Stomach (tissue), 19 donors: ENCODE measurements at places on chromosomes 1 and 21. TPM values are rescaled to one million over a fixed set of nuclear protein-coding genes. Genes with fewer than 3 reads are reported as not detected.

DNA sequence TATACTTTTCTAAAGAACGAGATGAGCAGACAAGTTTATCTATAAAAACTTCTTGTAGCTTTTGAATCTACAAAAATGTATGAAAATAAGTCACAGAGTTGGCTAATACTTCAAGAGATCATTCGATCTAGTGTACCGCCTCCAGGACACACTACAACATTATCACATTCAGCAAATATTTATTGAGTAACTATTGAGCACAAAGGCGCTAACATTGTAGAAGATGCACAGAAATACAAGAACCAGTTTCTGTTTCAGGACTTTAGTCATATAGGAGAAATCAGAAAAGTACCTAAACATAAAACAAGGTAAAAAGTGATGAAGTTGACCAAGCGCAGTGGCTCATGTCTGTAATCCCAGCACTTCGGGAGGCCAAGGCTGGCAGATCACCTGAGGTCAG, 20.6 kb downstream of the WASF2 start:
- no peak for DNase-seq

The MAN1C1 gene
- 8.5 TPM for total RNA-seq

DNA sequence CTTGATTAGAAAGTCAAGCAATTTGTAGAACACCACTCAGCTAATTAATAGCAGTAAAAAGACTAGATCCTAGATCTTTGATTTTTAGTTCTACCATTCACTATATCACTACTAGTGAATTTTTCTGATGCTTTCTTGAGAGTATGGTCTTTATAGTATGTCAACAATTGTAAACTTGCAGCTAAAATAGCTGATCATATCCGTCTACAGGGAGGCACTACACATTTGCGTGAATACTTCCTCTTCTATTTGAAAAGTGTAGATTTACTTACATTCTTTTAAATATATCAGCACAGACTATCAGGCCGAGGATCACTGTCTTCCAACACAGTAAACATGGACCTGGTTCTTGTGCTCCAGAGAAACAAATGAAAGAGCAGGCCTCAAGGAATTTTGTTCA, 18.6 kb upstream of the PTPRC start:
- DNase-seq: no peak

GRCh38 chr1:204357551-204358490, 1.9 kb downstream of the PLEKHA6 start:
- peak; percentile 36 for DNase-seq

DNA sequence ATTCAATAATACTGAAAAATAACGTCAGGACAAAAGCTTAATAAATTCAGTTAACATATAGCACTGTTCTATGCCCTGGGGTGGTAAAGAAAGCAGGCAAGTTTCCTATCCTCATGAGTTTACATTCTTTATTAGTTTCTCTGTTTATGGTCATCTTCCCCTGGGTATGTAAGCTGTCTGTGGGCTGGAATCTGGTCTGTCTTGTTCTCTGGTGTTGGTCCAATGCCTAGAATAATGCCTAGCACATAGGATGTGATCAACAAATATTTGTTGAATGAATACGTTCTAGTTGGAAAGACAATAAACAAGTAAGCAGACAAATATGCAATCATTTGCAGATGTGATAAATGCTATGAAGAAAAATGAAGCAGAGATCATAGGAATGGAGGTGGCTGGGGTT, 7.2 kb upstream of the IGSF3 start:
- DNase-seq: no peak

The ARMH1 gene
- total RNA-seq: 3.3 TPM

GRCh38 chr21:32921632-32922230, 104.0 kb upstream of the OLIG2 start:
- peak; percentile 13 for DNase-seq

GRCh38 chr21:14058566-14058965, 152.2 kb downstream of the LIPI start:
- no peak for DNase-seq

DNA sequence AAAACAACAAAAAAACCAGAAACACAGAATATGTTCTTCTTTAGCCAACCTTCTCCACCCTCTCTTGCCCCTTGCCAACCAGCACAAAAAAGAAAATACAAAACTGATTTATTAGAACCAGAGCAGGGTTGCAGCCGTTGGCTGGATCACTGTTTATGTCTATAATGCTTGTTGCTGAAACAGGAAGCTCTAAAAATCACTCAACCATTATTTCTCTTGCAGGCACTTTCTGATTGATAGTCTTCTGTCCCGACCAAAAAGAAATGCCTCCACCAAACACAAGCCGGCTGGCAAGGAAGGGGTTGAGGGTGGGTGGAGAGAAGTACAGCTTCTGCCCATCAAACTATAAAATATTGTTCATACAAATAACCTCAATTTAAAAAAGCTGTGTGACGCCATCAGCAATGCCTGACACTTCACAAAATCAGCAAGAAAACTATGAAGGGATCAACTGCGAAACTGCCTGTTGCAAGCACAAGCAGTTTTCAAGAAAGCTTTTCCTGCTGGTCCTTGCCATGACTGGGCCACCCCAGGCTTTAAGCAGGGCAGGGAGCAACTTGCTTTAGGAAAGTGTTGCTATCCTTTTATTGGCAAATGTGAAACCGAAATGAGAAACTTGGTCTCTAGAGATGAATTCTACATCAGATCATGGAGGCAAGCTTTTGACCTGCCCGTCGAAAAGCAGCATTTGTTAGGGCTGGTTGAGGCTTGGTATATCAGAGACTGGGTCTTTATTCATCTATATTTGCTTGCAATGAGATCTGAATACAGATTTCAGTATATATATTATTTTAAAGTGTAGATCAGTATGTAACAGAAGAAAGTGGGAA, 174.2 kb downstream of the RUNX1 start:
- DNase-seq: no peak

DNA sequence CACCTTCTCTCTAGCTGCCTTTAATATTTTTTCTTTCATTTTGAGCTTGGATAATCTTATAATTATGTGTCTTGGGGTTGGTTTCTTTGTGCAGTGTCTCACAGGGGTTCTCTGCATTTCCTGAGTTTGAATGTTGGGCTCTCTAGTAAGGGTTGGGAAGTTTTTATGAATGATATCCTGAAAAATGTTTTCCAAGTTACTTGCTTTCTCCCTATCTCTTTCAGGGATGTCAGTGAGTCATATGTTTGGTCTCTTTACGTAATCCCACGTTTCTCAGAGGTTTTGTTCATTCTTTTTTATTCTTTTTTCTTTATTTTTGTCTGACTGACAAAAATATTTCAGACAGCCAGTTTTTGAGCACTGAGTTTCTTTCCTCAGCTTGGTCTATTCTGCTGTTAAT, 55.4 kb upstream of the CCDC190 start:
- no peak for DNase-seq

GRCh38 chr1:84078842-84079202, 65.2 kb upstream of the PRKACB start:
- no peak for DNase-seq

The NCAM2 gene
- 0.58 TPM for total RNA-seq

The OR2T29 gene
- not detected for total RNA-seq

DNA sequence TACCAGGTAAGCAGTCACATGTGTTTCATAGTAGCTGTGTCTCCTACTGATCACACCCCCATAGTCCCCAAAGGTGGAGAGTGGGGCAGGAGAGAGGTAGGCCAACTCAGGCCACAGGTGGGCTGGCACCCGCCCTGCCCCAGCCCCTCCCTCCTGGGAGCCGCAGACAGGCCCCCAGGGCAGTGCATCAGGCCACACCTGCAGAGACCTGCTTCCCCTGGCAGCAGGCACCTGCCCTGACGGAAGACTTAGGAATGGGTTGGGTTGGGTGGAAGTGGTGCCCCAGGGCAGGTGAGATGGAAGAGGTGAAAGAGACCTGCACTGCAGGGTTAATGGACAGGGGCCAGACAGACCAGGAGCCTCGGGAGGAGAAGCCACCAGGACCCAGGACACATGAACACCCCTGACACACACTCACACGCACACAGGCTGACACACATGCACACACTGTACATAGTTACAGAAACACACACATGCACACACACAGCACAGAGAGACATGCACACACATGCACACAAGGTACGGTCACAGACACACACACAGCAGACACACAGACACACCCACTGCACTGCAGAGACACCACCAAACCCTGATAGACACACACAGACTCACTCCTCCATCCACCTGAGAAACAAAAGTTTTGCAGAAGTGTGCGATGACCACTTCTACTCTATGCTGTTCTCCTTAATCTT, 1.7 kb upstream of the COL18A1 start:
- DNase-seq: no peak

The OMA1 gene
- total RNA-seq: 35.0 TPM
